ENCODE measurements at places on chromosomes 16 and 17. TPM values are rescaled to one million over a fixed set of nuclear protein-coding genes. Genes with fewer than 3 reads are reported as not detected.

DNA sequence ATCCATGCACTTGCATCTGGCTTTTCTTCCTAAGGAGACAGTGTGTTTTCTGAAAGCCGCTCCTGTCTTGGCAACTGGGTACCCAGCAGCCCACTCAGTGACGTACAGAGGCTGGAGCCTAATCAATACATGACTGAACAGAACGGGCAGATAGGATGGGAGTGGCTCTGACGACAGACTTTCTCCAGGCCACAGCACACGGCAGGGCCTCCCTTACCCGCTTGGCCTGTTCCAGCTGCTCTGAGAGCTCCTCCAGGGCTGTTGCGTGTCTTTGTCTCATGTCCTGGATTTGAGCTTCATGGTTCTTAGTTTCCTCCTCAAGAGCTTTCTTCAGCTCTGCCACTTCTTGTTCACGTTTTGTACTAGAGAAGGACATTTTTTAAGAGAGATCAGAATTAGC lies 64.9 kb downstream of the NDEL1 start:
- H3K4me1 ChIP-seq, result peaks cover 5% of the 10 kb centered on the region
- no peak overlapping the region for H3K4me3 ChIP-seq
- H3K27ac ChIP-seq, result no peak overlapping the region
- no peak for DNase-seq

GRCh38 chr16:23771027-23771426 lies 16.2 kb downstream of the CHP2 start:
- DNase-seq, result no peak
- no peaks in the 10 kb centered on the region for H3K4me1 ChIP-seq
- H3K4me3 ChIP-seq, result no peak overlapping the region
- no peaks in the 10 kb centered on the region for H3K36me3 ChIP-seq

GRCh38 chr17:65047941-65048340 lies 8.6 kb downstream of the GNA13 start:
- peaks cover 29% of the 10 kb centered on the region for H3K36me3 ChIP-seq
- H3K4me3 ChIP-seq, result no peak overlapping the region
- H3K4me1 ChIP-seq, result peaks cover 61% of the 10 kb centered on the region
- H3K27me3 ChIP-seq, result no peaks in the 10 kb centered on the region
- peak overlapping the region; percentile 24 for H3K27ac ChIP-seq

- H3K4me3 ChIP-seq, result no peak overlapping the region
- no peaks in the 10 kb centered on the region for H3K4me1 ChIP-seq
- H3K36me3 ChIP-seq, result no peaks in the 10 kb centered on the region
- no peak for DNase-seq
- H3K27ac ChIP-seq, result no peak overlapping the region
Measured at GRCh38 chr16:80652441-80652840, 111.6 kb downstream of the DYNLRB2 start.

DNA sequence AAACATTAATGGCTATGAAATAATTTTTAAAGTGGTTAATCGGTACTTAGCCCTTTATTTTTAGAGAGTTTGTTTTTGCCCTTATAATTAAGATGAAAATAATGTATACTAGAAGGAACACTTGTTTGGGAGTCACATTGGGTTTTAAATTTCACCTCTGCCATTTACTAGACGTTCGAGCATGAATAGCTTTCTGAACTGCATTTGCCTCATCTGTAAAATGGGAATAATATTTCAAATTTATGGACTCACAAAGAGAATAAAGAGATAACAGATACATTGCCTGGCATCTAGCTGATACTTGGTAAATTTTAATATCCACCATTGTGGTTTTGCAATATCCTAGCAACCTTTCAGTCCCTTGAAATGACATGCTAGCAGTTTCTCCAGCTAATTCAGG lies 36.6 kb downstream of the TNRC6A start:
- no peak overlapping the region for H3K4me3 ChIP-seq
- no peak for DNase-seq
- no peaks in the 10 kb centered on the region for H3K36me3 ChIP-seq
- no peak overlapping the region for H3K27ac ChIP-seq
- H3K4me1 ChIP-seq, result peaks cover 51% of the 10 kb centered on the region
- no peaks in the 10 kb centered on the region for H3K27me3 ChIP-seq

- H3K36me3 ChIP-seq, result no peaks in the 10 kb centered on the region
- H3K4me1 ChIP-seq, result peaks cover 70% of the 10 kb centered on the region
- peak overlapping the region; percentile 40 for H3K4me3 ChIP-seq
- H3K27me3 ChIP-seq, result no peaks in the 10 kb centered on the region
Measured at GRCh38 chr17:78879635-78880186, 23.3 kb downstream of the CEP295NL start.

The CCL3 gene
- polyA plus RNA-seq, result 0.61 TPM

The CYGB gene
- 16.7 TPM for polyA plus RNA-seq
